GM04504 (cell line): ENCODE measurements at places on chromosomes 2 and 18.

GRCh38 chr2:175034716-175035115, 29.5 kb upstream of the CHN1 start:
- DNase-seq: no peak

- no peak for DNase-seq
Measured at GRCh38 chr2:84894758-84895520, 10.5 kb upstream of the TMSB10 start.

- DNase-seq: no peak
Measured at GRCh38 chr2:200128296-200128695, 172.9 kb downstream of the MAIP1 start.

- DNase-seq: no peak
Measured at GRCh38 chr2:226906163-226906693, 70.4 kb downstream of the RHBDD1 start.

DNA sequence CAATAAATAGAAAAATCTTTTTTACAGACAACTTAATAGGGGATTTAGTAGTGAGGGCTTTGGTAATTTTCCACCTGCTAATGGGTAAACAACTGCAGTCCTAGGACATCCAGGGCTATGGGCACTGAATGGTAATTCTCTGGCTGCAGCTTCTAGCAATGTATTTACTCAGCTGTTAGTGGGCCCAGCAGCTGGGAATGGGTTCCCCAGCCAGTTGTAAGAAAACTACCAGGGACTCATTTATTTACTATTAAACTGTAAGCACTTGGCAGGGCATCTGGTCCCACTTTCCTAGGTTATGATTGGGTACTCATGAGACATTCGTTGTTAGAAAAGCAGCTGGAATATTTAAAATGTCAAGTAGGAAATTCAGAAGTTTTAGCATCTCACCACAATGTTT, 363.8 kb upstream of the TRIB2 start:
- DNase-seq: no peak

GRCh38 chr2:168469281-168469988, 13.4 kb downstream of the CERS6 start:
- DNase-seq: no peak
